ENCODE measurements at places on chromosomes 4 and X.

GRCh38 chrX:101550362-101550750 lies at the start of gene ARMCX1:
TSS of gene ARMCX1 (plus strand) at chrX:101550547. CDS start at chrX:101552931, 2,384 bp downstream.
- DNase-seq, result no peak

DNA sequence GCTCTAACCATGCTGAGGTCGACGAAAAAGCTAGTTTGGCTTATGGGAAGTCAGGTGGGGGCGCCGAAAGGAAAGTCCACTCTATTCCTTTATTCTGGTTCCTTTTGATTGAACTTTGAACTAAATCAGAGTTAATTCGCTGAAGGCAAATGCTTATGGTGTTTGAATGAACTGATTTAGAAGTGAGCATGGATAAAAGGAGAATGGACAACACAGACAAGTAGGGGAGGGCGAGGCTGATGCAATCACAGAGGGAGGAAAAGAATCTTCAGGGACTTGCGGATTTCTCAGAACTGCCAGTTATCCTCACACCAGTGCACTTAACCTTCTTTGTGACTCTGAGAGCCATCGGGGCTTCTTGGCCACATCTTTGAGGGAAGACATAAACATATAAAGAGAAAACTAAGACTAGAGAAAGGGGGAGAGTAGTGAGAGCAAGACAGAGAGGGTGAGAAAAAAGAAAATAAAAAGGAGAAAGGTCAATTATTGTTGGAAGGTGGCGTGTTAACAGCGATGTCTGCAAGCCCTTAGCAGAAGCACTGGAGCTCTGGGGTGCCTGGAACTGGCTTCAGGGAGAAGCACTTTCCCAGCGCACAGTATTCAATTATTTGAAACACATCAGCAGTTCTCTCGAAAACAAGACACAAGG lies 79.6 kb upstream of the PLAC1 start:
- DNase-seq, result no peak

- no peak for DNase-seq
Measured at GRCh38 chr4:80365928-80366327, 30.4 kb downstream of the CFAP299 start.

GRCh38 chr4:13605330-13605729 lies 22.2 kb downstream of the BOD1L1 start:
- no peak for DNase-seq

GRCh38 chr4:129144755-129145206 lies 48.8 kb downstream of the C4orf33 start:
- DNase-seq, result no peak

- DNase-seq, result no peak
Measured at GRCh38 chrX:42755815-42756214, 22.1 kb downstream of the PPP1R2C start.

GRCh38 chr4:12644261-12644660 lies 839.9 kb downstream of the RAB28 start:
- DNase-seq, result no peak

GRCh38 chr4:101251261-101251660 lies 96.1 kb downstream of the PPP3CA start:
- DNase-seq, result no peak

DNA sequence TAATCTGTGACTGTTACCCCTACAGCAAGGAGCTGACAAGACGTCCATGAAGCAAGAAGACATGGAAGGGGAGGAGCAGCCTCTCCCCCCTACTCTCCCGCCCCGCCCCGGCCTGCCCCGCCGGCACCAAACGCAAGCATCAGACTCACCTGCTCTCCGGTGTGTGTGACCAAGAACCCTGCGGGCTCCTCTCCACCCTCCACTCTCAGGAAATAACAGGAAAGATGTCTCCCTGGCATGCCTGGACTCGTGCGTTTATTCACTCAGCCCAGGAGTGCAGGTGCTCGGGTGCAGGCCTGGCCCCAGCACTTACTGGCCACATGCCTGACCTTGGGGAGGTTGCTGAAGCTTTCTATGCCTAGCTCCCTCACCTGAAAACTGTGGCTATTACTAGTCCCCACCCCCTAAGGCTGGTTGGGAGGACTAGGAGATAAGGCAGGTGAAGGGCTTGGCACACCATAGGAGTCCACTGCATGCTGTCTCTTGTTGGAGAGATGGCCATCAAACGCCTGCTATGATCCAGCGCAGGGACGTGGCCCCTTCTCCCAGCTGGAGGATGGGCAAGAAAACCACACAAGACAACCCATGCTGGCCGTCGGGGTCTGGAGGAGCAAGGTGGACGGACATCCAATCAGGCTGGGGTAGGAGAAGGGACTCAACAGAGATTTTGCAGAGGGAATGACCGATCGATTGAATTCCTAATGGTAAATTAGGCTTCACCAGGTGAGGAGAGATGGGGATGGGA lies 34.9 kb upstream of the CLDN24 start:
- no peak for DNase-seq

- DNase-seq, result no peak
Measured at GRCh38 chr4:77104791-77105540, 29.2 kb upstream of the CCNI start.

DNA sequence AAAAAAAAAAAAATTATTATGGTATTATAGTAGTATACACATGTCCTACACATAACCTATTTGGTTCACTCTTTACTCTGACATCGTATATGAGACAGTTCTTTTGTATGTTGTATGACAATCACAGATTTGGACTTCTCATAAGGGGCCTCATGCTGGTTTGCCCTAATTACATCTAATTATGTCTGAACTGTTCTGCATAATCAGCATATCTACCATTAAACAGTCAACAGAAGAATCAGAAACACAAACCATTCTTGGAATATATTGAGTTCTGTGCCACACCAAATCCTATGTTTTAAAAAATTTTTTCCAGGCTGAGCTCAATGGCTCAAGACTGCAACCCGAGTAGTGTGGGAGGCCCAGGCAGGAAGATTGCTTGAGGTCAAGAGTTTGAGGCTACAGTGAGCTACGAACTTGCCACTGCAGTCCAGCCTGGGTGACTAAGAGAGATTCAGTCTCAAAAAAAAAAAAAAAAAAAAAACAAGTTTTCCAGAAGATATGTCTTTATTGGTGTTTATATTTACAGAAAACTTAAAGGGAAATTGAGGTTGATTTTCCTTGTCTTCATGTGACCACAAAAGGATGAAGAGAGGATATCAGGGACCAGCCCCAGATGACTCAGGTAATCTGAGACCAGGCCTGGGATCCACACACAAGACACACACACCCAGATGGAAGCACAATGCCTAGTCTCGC lies 22.2 kb downstream of the TRIM61 start:
- no peak for DNase-seq

- no peak for DNase-seq
Measured at GRCh38 chr4:137631605-137632004, 99.3 kb upstream of the PCDH18 start.

DNA sequence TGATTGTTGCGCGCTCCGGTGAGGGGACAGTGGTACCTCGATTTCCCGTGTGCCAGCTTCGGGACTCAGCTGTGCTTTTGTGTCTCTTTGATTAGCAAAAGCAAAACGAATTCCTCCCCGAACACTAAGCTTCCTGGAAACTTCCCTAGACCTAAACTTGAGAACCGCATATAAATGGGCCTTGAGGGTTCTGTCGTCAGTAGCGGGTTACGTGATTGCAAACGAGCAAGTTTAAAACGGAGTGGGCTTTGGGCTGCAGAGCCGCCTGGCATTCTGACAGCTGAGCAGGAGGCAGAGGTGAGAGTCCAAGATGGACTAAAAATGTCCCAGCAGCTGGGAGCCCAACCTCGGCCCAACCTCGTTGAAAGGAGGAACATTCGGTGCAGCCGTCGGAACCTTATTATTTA lies 1.2 kb upstream of the TAPT1 start:
- no peak for DNase-seq

- DNase-seq, result no peak
Measured at GRCh38 chrX:65846974-65847373, 179.5 kb downstream of the MSN start.

DNA sequence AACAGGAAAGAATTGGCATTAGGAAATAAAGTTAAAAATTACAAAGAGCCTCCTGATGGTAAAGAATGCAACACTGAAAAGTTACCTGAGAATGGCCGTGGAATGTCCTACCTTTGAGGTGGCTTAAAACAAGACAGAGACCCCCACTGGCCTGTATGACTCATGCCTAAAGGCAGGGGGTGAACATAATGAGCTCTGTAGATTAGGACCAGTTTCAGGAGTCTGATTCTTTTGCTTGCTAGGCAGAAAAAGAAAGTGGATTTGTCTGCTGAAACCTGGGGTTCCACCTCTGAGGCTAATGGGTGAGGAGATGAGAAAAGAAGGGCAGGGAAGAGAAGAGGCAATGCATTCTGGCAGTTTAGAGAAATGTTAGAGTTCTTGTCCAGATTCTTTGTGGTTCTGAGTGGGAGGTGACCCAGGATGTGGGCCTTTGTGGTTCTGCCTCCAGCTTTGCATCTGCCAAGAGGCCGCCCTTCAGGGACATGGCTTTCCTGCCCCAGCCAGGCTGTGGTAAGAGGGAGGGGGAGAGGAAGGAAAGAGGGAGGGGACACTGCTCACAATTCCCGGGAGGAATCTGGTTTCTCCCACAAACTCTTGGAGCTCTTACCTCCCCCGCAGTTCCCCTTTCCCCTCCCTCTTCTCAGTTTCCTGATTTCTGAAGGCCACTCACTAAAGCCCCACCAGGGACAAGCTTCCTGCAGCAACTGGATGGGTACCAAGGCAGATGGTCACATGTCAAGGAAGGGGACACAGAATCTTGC lies 109.6 kb downstream of the EFNB1 start:
- no peak for DNase-seq

- no peak for DNase-seq
Measured at GRCh38 chrX:46687619-46688018, 71.3 kb downstream of the SLC9A7 start.

- DNase-seq, result no peak
Measured at GRCh38 chr4:82493721-82494425, 63.5 kb downstream of the ENOPH1 start.

GRCh38 chrX:69389101-69389501 lies 115.0 kb upstream of the NALF2 start:
- DNase-seq, result no peak

DNA sequence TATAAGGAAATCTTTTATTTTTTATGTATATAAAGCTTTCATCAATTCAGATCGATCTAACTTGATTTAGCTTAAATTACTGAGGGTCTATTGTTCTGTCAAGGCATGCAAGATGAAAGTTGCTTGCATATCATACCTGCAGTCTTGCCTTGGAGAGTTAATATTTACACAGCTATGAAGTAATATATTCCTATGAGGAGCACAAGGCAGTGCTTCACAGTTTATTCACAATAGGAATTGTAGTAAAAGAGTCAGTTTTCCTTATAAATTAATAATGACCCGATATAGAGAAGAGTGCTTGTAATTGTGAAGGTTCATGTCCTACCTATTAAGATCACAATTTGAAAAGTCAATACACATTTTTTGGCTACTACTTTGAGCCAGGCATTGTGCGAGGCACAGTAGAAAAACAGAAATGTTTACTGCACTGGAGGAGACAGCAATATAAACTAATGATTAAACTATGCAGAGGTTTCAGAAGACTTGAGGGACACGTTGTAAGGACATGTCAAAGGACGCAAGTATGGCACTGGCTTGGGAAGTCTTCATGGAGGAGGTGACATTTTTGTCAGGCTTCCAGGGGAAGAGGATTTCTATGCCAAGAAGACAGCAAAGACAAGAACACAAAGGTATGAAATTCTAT lies 38.8 kb downstream of the REELD1 start:
- no peak for DNase-seq

GRCh38 chr4:2583517-2583916 lies 47.1 kb downstream of the FAM193A start:
- no peak for DNase-seq

DNA sequence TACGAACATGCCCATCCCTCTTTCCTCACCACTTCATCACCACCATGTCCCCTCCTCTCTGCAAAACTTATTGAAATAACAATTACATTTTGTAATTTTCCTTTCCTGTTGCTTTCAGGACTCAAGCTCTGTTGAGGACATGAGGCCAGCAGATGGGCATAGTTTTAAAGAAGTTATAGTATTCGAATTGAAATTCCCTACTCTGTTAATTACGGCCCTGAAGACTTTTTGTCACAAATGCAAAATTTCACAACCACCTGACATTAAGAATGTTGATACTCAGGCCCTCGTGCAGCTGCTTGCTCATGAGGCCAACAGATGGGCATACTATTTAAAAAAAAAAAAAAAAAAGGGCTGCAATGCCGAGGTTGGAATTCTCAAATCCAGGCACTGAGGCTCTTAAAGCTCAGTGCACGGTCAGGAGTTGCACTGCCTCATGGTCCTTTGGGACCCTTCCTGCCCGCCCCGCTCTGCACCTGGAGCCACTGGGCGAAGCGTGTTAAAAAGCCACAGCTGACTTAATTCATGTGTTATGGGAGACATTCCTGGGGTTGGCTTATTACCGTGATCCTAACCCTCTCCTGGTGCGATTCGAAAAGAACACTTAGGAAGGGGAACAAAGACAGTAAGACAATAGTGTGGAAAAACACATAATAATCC lies 34.2 kb upstream of the FAT1 start:
- DNase-seq, result no peak

GRCh38 chr4:124504431-124504830 lies 208.1 kb downstream of the ANKRD50 start:
- DNase-seq, result no peak

GRCh38 chr4:53574528-53574927 lies 16.8 kb downstream of the LNX1 start:
- no peak for DNase-seq

DNA sequence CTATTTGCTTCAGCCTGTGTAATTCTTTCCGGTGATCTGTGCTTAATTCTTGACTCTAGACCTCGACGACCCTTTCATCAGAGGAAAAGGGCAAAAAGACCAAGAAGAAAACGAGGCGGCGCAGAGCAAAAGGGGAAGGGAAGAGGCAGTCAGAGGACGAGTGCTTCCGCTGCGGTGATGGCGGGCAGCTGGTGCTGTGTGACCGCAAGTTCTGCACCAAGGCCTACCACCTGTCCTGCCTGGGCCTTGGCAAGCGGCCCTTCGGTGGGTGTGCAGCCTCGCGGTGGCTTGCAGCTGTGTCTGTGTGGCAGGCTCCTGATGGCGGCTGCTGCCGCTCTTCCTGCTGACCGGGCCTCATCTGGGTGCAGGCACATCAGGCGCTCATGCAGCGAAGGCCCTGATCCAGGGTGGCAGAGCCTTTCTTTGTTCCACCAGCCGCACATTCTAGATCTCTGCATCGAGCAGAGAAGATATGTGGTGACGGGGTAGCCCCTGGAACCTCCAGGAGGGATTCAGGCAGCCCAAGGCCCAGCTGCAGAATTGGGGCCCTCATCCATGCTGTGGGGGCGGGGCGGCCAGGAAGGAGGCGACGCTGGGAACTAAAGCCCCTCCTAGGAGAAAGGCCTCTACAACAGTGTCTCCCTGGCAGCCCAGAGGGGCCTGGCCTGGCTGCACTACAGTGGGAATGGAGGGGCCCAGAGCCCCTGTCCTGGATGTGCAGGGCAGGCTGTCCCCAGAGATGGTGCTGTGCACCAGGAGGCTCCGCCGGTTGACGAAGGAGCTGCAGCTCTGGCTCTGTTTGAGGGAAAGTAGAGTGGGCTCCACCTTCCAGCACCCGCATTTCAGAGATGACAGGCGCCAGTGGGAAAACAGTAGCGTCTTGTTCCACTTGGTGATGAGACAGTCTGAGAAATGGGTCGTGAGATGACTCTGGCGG lies 32.1 kb downstream of the NELFA start:
- DNase-seq, result no peak
